ENCODE measurements at places on chromosomes 6 and 20. TPM values are rescaled to one million over a fixed set of nuclear protein-coding genes. Genes with fewer than 3 reads are reported as not detected.

The MAFB gene
- 2.9 TPM for total RNA-seq

The KHDC1 gene
- total RNA-seq = 2.9 TPM

The PACSIN1 gene
- total RNA-seq = 0.46 TPM

The BTN1A1 gene
- total RNA-seq = not detected

The PCK1 gene
- not detected for total RNA-seq

The PPP1R3D gene
- total RNA-seq = 5.2 TPM

The FNDC11 gene
- 0.20 TPM for total RNA-seq

The HNF4A gene
- total RNA-seq = not detected

The DOP1A gene
- 14.2 TPM for total RNA-seq

DNA sequence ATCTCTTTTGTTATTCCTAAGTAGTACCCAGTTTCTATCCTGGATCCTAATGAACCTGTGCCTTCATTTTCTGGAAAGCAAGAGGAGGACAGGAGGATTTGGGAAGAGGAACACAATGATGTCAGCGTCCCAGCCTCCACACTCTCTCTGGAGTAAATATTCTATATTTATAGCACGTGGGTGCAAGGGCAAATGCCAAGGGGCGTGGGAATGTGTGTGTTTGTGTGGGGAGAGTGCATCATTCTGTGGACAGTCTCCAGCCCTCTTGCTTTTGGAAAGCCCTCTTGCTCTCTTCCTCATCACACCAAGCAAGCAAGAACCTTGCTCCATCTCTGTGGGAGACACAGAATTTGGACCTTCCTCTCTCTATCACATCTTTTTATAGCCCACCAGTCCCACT lies 103.2 kb upstream of the EMILIN3 start:
- DNase-seq = no peak
- H3K27ac ChIP-seq = no peak overlapping the region
- no peaks in the 10 kb centered on the region for H3K27me3 ChIP-seq
- no peak overlapping the region for H3K4me3 ChIP-seq
- no peaks in the 10 kb centered on the region for H3K4me1 ChIP-seq

DNA sequence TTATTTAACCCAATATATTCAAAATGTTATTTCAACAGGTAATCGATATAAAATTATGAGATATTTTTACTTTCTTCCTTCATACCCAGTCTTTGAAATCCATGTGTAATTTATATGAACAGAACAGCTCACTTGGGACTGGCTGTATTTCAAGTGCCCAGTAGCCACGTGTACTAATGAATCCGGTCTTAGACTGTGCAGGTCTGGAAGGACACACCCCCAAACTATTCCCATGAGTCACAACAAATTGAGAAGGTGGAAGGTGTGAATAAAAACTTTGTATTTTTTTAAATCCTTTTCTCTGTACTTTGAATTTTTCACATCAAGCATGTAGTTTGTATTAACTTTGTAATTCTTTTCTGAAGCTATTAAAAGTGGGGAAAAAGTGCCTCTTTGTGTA lies 2.8 kb downstream of the UNC5CL start:
- H3K27me3 ChIP-seq = peaks cover 5% of the 10 kb centered on the region
- no peaks in the 10 kb centered on the region for H3K36me3 ChIP-seq
- H3K4me3 ChIP-seq = no peak overlapping the region
- peak; percentile 27 for DNase-seq
- no peak overlapping the region for H3K27ac ChIP-seq
- H3K4me1 ChIP-seq = peaks cover 9% of the 10 kb centered on the region

- no peaks in the 10 kb centered on the region for H3K4me1 ChIP-seq
- no peaks in the 10 kb centered on the region for H3K27me3 ChIP-seq
- DNase-seq = no peak
- no peak overlapping the region for H3K27ac ChIP-seq
- H3K36me3 ChIP-seq = no peaks in the 10 kb centered on the region
- no peak overlapping the region for H3K4me3 ChIP-seq
These were observed 267.0 kb downstream of the DLL1 start for GRCh38 chr6:170023620-170024521.

DNA sequence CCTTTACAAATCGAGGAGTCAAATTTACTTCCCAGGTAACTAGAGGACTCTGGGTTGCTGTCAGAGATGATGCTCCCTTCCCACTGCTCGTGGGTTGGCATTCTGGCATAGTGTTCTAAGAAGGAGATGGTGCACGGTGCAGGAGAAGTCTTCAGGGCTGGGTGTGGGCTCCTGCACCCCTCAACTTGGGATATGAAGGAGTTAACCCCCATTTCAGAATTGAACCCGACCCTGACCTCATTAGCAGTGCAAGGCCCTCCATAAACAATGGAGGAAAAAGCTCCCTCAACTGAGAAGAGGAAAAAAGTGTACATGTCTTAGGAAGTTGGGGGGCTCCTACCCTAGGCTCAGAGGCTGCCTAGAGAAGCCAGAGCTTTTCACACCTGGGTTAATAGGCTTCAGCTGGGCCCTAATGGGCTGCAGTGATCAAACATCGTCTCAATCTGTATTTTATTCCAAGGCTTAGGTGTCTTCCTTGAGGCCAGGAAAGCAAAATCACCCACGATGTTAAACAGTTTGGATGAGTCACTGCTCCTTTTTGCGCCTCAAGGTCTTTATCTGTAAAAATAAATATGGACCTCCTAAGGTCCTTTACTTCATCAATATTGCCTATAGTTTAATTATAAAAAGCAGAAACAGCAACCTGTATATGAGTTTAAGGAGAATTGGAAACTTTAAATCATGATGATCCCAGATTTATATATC lies 29.4 kb downstream of the TFAP2B start:
- H3K27ac ChIP-seq = no peak overlapping the region
- no peaks in the 10 kb centered on the region for H3K36me3 ChIP-seq
- H3K4me3 ChIP-seq = no peak overlapping the region
- H3K27me3 ChIP-seq = peaks cover 47% of the 10 kb centered on the region
- H3K4me1 ChIP-seq = no peaks in the 10 kb centered on the region

- peaks cover 12% of the 10 kb centered on the region for H3K4me1 ChIP-seq
- peak; percentile 89 for DNase-seq
- no peaks in the 10 kb centered on the region for H3K36me3 ChIP-seq
- H3K27me3 ChIP-seq = no peaks in the 10 kb centered on the region
- no peak overlapping the region for H3K4me3 ChIP-seq
These were observed 179.5 kb downstream of the BTBD9 start for GRCh38 chr6:38460186-38460585.

DNA sequence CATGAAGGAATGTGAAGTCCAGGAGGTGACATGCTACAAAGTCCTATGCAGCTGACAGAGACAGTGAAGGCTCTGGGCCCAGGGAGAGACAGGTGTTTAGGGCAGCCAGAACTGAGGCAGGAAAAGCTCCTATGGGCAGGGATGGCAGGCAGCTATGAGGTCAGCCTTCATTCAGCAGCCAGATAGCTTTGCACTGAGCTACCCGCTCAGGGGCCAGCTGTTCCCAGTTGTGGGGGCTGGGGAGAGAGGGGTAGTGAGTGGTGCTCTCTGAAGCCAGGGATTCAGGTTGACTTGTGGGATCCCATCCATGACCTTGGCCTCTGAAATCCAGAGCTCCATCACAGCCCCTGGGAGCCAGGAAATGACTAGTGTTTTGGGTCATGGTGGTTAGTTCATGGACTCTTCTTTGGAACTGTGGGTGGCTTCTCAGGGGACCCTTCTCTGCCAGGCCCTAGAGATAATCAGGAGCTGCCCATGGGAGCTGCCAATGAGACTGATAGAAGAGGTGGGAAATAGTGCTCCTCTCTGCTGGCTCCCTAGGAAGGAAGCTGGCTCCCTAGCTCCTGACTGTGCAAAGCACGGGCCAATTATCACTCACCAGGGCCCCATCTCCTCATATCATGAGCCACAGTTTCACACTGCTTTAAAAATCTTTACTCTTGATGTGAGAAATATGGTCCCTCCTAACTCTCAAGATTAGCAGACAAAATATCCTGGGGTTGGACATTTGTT lies 127.7 kb downstream of the VEGFA start:
- H3K27me3 ChIP-seq = peaks cover 3% of the 10 kb centered on the region
- H3K4me3 ChIP-seq = no peak overlapping the region
- no peak overlapping the region for H3K27ac ChIP-seq
- H3K36me3 ChIP-seq = no peaks in the 10 kb centered on the region

GRCh38 chr6:68094070-68094469 lies 541.0 kb upstream of the ADGRB3 start:
- no peaks in the 10 kb centered on the region for H3K27me3 ChIP-seq
- H3K27ac ChIP-seq = no peak overlapping the region
- H3K4me3 ChIP-seq = no peak overlapping the region
- no peaks in the 10 kb centered on the region for H3K4me1 ChIP-seq
- H3K36me3 ChIP-seq = no peaks in the 10 kb centered on the region

DNA sequence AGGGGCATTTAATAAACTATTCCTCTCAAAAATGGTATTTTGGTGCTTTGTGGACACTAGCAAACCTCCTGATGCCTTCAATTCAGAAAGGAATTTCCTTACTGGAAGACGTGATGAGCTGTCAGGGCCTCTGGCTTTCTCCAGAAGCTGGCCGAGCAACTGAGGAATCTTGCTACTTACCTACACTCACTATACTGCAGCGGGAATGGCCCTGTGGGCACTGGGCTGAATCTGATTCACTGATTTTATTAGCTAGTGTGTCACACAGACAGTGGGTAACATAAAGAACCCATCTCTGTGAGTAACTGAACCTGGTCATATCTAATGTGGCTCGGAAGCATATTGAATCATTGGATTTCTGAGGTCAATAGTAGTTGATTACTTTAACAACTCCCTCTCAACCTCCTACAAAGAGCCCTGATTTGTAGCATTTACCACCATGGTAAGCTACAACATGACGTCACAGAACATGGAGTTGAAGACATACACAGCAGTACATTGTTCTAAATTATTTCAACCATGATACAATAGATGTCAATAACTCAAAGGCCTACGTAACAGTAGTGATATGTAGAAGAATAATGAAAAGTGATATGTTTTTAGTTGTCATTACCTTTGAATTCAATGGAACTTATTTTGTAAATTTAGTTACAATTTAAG lies 232.1 kb downstream of the SYNE1 start:
- H3K4me3 ChIP-seq = no peak overlapping the region
- no peak overlapping the region for H3K27ac ChIP-seq
- H3K27me3 ChIP-seq = no peaks in the 10 kb centered on the region
- H3K36me3 ChIP-seq = no peaks in the 10 kb centered on the region
- H3K4me1 ChIP-seq = peaks cover 6% of the 10 kb centered on the region

DNA sequence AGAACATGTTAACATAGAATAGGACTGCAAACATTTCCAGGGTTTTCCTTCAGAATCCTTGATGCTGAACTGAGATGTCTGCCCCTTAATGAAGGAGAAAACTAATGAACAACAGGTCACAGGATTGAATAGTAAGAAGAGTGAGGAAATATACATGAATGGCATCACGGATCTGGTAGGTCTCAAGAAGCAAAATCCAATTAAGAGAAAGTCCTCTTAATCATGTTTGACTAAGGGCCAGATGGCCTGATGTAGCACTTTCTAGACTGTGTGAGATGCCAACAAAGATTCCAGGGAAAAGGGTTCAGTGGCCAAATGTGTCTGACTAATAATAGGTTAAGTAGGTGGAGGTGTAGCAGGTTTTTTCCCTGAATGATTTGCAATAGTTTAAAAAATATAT lies 13.7 kb upstream of the SHPRH start:
- no peak for DNase-seq
- H3K36me3 ChIP-seq = no peaks in the 10 kb centered on the region
- H3K4me1 ChIP-seq = no peaks in the 10 kb centered on the region
- no peaks in the 10 kb centered on the region for H3K27me3 ChIP-seq
- no peak overlapping the region for H3K4me3 ChIP-seq

GRCh38 chr6:6494677-6495076 lies 93.8 kb upstream of the LY86 start:
- no peak overlapping the region for H3K27ac ChIP-seq
- no peak overlapping the region for H3K4me3 ChIP-seq
- no peaks in the 10 kb centered on the region for H3K4me1 ChIP-seq

- no peak overlapping the region for H3K27ac ChIP-seq
- no peak overlapping the region for H3K4me3 ChIP-seq
- no peaks in the 10 kb centered on the region for H3K36me3 ChIP-seq
These were observed 5.1 kb upstream of the TXLNB start for GRCh38 chr6:139296927-139297326.

DNA sequence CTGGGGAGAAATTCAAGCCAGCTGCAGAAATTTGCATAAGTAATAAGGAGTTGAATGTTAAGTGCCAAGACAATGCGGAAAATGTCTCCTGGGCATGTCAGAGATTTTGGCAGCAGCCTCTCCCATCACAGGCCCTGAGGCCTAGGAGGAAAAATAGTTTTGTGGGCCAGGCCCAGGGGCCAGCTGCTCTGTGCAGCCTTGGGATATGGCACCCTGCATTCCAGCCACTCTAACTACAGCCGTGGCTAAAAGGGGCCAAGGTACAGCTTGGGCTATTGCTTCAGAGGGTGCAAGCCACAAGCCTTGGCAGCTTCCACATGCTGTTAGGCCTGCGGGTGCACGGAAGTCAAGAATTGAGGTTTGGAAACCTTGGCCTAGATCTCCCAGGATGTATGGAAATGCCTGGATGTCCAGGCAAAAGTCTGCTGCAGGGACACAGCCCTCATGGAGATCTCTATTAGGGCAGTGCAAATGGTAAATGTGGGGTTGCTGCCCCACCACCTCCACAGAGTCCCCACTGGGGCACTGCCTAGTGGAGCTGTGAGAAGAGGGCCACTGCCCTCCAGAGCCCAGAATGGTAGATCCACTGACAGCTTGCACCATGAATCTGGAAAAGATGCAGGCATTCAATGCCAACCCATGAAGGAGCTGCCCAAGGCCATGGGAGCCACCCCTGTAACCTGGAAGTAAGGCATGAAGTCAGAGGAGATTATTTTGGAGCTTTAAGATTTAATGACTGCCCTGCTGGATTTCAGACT lies 126.5 kb downstream of the DTNBP1 start:
- H3K36me3 ChIP-seq = no peaks in the 10 kb centered on the region
- no peak overlapping the region for H3K4me3 ChIP-seq
- DNase-seq = no peak
- no peaks in the 10 kb centered on the region for H3K4me1 ChIP-seq

DNA sequence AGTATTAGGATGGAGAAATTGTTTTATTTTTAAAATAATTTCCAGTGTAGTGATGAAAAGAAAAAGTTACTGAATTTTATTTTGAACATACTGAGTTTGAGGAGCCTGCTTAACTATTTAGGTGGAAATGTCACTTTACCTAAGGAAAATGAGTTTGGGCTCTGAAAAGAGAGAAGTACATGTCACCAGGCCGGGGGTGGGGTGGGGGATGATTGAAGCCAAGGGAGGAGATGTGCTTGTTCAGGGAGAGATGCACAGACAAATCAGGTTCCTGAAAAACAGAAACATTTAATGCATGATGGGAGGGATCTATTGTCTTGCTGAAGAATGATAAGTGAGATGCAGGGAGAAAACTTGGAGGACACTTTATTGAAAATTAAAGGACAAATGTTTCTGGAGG lies 71.3 kb downstream of the PLCB1 start:
- no peak overlapping the region for H3K27ac ChIP-seq
- no peaks in the 10 kb centered on the region for H3K4me1 ChIP-seq
- no peaks in the 10 kb centered on the region for H3K36me3 ChIP-seq
- no peaks in the 10 kb centered on the region for H3K27me3 ChIP-seq
- DNase-seq = no peak
- H3K4me3 ChIP-seq = no peak overlapping the region

GRCh38 chr20:46960536-46960935 lies 65.9 kb downstream of the EYA2 start:
- H3K27me3 ChIP-seq = no peaks in the 10 kb centered on the region
- no peak overlapping the region for H3K27ac ChIP-seq
- no peak overlapping the region for H3K4me3 ChIP-seq
- H3K4me1 ChIP-seq = peaks cover 14% of the 10 kb centered on the region
- no peak for DNase-seq

- no peak for DNase-seq
- H3K27me3 ChIP-seq = peaks cover 22% of the 10 kb centered on the region
- peaks cover 3% of the 10 kb centered on the region for H3K4me1 ChIP-seq
- H3K27ac ChIP-seq = peak overlapping the region; percentile 47
- H3K36me3 ChIP-seq = no peaks in the 10 kb centered on the region
These were observed 598 bp downstream of the HLA-B start for GRCh38 chr6:31356216-31356945.
